Cardiac ventricle fibroblast (primary cell): ENCODE measurements at places on chromosomes 3 and 15. TPM values are rescaled to one million over a fixed set of nuclear protein-coding genes. Genes with fewer than 3 reads are reported as not detected.

PTX3 gene
- 457 and 493 TPM in 2 replicates for total RNA-seq

NOX5 gene
- 0.10 and 0.87 TPM in 2 replicates for total RNA-seq

AMT gene
- total RNA-seq: 0.39 and 1.5 TPM in 2 replicates

CLDN16 gene
- total RNA-seq: not detected in 2 replicates

CLN6 gene
- total RNA-seq: 10.3 and 10.6 TPM in 2 replicates

CPNE9 gene
- total RNA-seq: not detected in 2 replicates

ERC2 gene
- not detected in 2 replicates for total RNA-seq
